GM04503 (cell line): ENCODE measurements at places on chromosomes 16 and 17.

GRCh38 chr17:40540448-40540847 lies 24.8 kb downstream of the CCR7 start:
- DNase-seq = no peak

DNA sequence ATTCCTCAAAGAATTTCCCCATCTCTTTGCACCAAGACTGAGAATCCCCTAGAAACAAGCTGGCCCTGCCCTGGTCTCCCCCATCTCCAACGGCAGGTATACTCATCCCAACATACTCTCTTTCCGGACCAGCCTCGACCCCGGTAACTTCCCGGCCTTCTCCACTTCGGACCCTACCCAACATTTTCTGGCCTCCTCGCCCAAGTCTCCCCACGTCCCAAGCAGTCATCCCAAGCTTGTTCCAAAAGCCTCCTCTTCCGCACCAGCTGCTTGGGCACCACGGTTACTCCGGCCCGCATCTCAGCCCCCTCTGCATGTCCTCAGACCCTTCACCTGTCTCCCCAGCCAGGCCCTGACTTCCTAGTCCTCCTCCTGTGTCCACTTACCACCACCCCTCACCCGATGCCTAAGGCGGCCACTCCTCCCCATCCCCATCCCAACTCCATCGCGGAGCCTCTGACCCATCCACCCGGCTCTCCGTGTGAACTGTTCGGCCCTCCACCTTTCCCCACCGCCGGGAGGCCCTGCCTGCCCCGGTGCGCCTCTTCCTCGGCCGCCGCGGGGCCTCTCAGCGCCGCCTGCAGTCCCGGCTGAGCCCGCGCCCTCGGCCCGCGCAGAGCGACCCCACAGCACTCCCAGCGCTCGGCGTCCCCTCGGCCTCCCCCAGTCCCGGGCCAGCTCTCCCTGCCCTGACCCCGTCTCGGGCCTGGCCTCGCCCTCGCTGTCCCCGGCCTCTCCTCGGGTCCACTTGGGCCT lies 994 bp downstream of the PITPNA start:
- DNase-seq = no peak

GRCh38 chr16:543301-544164 lies 16.0 kb downstream of the CAPN15 start:
- DNase-seq = no peak

- no peak for DNase-seq
Observed at GRCh38 chr16:75477680-75478473, 13.4 kb upstream of the TMEM170A start.

GRCh38 chr16:53219371-53219770 lies 164.6 kb downstream of the CHD9 start:
- no peak for DNase-seq

DNA sequence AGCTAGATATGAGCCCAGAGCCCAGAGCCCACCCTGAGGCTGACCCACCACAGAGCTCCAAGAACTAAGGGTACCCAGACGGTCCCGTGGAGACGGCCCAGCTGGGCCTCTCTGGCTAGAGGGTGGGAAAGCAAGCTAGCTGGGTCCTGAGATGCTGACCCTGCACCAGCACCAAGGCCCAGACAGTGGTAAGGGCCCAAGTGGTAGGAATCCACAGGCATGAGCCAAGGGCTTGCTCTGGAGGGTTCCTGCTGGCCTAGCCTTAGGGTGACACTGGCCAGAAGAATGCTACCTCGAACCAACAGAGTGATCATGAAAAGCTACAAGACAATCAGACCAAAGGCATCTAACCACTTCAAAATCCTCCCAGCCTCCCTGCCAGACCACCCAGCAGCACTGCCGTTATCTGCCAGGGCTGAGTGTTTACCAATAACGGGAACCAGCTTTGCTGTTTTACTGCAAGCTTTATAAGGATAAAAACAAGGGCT lies 13.2 kb downstream of the HIC1 start:
- peak; percentile 94 for DNase-seq

DNA sequence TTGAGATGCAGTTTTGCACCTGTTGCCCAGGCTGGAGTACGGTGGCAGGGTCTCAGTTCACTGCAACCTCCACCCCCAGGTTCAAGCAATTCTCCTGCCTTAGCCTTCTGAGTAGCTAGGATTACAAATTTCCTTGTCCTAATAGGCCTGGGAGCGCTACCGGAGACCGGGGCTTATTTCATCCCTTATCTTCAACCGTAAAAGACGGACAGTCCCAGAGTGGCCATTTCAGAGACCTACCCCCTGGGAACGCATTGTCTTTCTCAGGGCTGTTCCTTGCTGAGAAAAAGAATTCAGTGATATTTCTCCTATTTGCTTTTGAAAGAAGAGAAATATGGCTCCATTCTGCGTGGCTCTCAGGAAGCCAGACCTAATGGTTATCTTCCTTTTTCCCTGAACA lies 39.6 kb upstream of the GINS3 start:
- DNase-seq = no peak

DNA sequence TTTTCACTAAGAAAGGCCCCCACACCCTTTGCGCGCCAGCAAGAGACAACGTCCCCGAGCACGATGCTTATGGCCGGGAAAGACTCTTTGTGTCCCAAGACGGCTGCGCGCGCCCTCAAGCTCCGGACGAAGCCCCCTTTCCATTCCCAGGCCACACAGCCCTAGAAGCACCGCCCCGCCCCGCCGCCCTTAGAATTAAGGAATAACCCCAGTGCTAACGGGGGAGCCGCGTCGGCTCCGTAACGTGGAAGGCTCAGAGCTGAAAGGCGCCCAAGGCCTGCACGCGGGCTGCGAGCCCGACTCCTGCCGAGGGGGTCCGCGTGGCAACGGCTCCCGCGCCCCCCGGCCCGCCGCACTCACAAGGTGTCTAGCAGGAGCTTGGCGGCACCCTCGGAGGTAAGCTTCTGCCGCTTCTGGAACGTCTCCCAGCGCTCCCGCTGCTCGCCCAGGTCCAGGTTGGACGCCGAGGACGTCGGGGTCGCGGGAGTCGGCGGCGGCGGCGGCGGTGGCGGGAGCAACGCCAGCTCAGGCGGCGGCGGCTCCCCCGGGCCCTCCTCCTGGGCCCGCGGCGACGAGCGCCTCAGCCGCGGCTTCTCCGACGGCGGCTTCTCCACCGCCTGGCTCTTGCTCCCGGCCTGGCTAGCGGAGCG lies 477 bp downstream of the CENPV start:
- DNase-seq = no peak

DNA sequence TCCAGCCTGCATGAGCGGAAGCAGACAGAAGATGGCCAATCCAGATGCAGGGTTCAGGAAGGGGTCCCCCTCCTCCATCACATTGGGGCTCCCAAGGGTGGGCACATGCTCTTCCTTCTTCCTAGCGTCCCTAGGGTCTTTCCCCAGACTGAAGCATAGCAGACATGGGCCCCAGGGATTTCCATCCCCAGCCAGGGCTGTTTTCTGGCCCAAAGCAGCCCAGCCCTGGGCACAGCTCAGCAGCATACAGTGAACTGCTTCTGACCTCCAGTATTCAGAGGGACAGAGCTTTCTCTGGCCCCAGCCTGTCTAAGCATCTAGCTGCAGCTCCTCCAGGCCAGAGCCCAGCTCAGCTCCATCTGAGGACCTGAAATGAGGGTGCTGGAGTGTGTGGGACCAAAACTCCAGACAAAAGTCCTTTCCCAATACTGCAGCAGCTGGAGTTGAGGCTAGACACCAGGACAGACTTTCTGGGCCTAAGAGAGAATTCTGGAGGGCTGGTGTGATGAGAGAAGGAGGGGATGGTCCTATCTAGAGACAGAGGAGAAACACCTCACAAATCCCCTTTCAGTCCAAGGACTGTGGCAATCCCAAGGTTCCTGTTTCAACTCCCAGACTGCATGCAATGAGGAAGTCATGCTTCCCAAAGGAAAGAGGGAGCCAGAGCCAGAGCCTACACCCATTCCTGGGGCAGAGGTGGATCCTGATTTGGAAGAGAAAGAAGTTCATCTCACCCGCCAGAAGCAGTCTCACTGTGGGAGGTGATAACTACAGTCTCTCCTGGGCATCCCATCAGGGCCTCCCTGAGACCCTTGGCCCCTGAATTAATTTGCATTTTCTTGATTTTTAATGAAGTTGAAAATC lies 4.5 kb upstream of the FOXN1 start:
- no peak for DNase-seq

- peak; percentile 50 for DNase-seq
Observed at GRCh38 chr16:3059041-3059722, 6.3 kb upstream of the IL32 start.

GRCh38 chr17:50171371-50172071 lies 5.7 kb downstream of the SGCA start:
- DNase-seq = no peak

DNA sequence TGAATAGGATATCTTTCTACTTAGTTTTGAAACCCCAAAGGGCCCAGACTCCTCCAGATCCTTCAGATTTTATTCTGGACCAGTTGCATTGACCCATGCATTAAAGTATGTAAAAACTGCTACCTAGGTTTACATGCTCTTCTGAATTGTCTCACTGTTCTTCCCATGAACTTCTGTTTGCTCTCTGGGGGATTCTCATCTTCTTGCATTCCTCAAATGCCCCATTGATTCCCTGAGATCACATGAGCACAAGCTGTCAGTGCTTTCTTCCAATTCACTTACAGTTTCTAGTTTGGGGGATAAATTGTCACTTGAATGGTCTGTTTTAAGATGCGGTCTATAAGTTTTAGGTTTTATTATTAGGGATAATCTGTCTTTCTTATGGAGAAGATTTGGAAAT lies 188.9 kb upstream of the KIF2B start:
- DNase-seq = no peak

DNA sequence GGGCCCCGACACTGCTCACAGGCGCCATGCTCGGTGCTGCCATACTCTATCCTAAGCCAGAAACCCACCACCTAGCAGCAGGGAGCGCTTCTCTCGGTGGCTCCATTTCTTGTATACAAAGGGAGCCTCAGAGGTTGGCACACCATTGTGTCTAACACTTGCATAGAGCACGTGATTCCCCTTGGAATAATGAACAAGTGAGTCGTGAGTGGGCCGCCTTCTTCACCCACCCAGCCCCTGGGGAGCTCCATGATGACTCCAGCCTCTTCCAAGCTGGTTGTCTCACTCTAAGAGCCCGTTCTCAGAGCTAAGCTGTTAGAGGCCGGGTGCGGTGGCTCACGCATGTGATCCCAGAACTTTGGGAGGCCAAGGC lies 82.3 kb upstream of the ZNF469 start:
- DNase-seq = no peak

- peak; percentile 70 for DNase-seq
Observed at GRCh38 chr16:15502041-15502725, 67.8 kb downstream of the BMERB1 start.

DNA sequence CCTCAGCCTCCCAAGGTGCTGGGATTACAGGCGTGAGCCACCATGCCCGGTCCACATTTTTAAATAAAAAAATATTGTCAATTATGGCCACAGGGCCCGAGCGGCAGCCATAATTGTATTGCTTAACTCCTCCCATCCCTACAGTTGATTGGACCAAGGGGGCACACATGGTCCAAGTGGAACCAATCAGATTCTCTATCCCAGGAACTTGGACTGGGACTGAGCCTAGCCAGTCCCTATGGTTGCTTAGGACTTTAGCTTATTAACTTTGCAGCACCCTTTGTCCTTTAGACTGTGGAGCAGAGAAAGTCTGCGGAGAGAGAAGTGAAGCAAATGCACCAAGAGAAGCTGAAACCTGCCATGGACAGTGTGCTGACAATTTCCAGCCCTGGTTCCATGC lies 5.5 kb upstream of the RDM1 start:
- DNase-seq = no peak

GRCh38 chr17:72560303-72561247 lies 439.8 kb downstream of the SOX9 start:
- DNase-seq = no peak
